ENCODE measurements at places on chromosomes 5 and 9.

- no peak for DNase-seq
Observed at GRCh38 chr9:3677541-3677940, 151.7 kb upstream of the RFX3 start.

DNA sequence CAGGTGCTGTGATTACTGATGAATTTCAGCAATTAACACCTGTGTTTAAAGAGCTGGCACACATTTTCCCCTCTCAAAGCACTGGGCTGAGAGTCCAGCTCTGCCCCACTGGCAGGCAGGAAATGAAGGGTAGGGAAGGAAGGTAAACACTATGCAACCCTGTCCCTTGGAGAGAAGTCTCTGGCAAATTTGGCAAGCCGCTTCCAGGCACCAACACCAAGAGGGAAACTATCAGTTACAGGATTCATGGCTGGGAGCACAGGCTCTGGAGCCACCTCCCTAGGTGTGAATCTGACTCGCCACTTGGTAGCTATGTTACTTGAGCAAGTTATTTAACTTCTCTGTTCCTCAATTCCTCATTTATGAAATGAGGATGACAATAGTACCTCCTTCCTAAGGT is 3.3 kb downstream of the ANKS6 start:
- no peak for DNase-seq

- DNase-seq: no peak
Observed at GRCh38 chr5:158910782-158911692, 188.7 kb downstream of the EBF1 start.

DNA sequence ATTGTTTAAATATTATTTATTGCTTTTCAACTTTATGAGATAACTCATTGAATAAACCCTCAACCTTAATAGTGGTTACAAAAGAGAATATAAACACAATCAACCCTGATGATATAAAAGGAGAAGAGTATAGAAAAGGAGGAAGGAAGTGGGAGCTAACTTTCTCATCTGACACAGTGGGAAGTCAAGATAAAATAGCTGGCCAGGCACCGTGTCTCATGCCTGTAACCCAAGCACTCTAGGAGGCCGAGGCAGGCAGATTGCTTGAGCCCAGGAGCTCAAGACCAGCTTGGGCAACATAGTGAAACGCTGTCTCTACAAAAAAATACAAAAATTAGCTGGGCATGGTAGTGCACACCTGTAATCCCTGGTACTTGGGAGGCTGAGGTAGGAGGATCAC is 93.5 kb downstream of the PPP2R2B start:
- no peak for DNase-seq

- no peak for DNase-seq
Observed at GRCh38 chr5:13731121-13731628, 213.3 kb downstream of the DNAH5 start.

DNA sequence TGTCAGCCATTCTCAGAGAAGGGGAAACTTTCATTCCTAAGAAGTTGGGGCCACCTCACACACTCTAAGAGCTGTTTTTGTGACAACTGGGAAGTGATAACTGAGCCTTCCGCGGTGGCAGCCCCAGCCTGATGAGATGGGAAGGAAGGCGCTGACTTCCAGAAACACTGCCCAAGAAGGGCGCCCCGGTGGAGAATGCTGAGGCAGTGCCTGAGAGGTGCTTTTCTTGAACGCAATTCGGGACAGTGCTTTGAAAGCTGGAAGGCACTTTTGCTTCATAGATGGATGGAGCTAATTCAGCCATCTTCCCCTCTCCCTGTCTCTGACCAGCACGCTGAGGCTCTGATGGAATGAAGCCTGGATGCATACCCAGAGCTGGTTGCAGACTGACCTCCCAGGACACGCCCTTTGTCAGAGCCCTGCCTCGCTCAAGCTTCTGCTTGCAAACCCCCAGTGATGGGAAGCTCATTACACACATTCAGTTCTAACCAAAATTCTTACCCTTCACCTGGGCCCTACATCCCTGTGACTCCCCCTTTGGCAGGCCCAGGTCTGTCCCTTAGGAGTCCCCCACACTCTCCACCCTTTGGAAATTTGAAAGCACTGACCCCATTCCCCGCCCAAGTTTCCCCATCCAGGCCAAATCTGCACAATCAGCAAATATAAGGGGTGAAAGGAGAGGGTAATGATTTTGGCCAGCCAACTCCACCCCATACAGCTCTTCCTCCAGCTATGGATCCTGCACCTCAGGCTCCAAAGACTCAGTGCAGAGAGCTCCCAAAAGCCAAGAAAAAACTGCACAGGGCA is 66.6 kb upstream of the SLC25A51 start:
- no peak for DNase-seq

- no peak for DNase-seq
Observed at GRCh38 chr5:59272809-59273427, 620.6 kb downstream of the PDE4D start.

DNA sequence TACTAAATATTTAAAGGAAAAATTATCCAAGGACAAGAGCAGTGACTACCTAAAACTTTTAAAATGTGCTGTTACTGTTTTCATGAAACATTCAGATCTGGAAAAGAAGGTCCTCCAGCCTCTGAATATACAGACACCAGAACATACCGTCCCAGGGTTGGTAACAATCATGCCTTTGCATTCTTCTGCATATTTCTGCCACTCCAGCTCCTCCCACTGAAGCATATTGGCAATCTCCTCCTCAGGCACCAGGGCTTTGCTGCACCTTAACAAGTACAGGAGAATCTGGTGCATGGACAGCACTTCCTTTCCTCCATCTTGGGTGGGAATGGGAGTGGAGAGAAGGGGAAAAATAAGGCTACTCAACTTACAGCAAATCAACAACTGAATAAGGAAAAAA is 60.0 kb downstream of the DROSHA start:
- no peak for DNase-seq

DNA sequence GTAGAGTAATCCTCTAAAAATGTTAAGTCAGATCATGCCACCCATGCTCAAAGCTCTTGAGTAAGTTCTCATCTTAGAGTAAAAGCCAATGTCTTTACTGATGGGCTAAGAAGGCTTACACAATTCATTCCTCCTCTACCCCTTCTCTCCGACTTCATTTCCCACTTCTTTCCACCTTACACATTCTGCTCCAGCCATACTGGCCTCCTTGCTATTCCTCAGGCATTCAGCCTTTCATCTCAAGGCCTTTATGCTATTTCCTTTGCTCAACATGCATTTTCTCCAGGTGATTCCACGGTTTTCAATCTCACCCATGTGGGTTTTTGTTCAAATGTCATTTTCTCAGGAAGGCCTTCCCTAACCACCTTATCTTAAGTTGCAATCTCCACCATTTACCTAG is 104.9 kb downstream of the MAP1B start:
- DNase-seq: no peak

DNA sequence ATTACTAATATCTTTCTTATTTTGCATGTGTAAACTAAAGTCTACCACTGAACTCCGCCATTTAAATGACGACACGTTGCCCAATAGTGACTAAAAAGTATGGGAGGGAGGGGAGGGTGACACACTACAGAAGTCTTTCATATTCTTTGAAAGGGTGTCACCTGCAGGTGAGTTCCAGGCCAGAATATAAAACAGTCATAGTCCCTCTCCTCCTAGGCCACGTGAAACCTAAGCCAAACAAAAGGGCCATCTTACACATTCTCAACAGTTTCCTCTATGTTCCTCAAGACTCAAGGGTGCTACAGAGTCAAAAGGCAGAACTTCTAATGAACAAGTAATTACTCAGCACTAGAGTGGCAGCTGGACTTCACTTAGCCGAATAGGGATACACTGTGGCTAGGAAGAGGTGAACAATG is 6.4 kb downstream of the CEMIP2 start:
- DNase-seq: no peak

DNA sequence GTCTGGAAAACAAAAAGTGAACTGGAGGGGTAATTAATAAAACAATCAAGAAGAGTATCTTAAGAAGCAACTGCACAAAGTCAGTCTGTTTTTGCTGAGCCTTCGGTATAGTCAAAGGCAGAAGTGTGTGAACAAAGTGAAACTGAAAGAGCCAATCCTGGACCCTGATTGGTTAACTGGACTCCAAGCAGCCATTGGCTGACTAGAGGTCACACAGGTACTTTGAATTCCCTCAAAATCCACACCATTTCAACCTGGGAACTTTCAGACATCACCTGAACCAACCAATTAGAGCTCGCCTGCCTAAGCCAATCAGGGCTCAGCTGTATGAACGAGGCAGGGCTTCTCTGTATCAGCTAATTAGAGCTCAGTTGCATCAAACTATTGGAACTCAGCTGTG is 286.7 kb downstream of the TLE4 start:
- no peak for DNase-seq

DNA sequence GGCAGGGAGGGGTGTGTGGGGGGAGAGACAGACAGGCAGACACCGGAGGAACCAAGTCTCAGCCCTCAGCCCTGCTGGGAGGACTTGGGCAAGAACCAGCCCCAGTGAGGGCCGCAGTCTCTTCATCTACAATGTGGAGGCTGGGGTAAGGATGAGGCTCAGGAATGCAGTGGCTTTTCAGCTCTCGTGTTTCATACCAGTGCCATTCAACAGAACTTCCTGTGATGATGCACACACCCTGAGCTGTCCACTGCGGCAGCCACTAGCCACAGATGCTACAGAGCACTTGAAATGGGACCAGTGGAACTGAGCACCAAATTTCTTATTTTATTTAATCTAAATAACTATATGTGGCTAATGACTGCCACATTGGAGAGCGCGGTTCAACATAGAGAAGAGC is 10.7 kb downstream of the CAMK2A start:
- no peak for DNase-seq

- no peak for DNase-seq
Observed at GRCh38 chr9:124306098-124306735, 48.5 kb downstream of the NEK6 start.

GRCh38 chr9:104286187-104286586 is 192.1 kb downstream of the SMC2 start:
- DNase-seq: no peak

GRCh38 chr5:173772384-173773059 is 115.6 kb upstream of the CPEB4 start:
- no peak for DNase-seq

DNA sequence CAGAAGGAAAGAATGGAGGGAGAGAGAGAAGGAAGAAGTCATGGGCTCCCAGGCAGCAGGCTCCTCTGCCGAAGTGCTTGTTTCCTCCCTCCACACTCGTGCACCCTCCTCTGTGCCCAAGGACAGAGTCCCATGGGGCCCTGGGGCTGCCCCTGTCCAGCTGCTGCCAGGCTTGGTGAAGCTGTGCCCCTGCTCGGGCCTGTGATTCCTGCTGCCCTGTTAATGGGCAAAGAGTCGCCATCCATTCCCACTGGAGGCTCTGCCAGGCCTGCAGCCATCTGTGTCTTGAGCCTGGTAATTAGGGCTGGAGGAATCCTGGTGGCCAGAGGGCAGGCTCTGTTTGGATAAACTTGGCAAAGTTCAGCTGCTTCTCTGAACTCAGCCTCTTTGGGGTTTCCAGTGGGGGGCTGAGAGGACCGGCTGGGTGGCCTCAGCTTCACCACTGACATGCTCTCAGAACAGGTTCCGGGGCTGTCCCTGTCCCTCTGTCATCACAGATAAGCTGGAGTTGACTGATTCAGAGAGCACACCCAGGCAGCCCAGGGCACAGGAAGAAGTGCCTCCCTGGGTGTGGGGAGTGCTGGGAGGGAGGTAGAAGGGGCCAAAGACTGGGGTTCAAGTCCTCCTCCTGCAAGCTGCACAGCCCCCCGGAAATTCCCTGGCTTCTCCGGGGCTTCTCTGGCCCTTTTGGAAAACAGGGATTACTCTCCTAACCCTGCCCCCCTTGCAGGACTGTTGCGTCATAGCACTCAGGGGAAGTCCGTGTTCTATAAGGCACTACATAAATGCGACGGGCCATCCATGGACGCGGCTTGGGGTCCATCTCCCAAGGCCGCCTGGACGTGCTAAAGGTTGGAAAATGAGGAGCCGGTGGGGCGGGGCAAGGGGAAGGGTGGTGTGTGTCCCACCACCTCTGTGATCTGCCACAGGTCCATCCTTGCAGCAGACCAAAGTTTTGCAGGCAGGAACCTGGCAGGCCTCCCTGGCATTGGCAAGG is 154.8 kb downstream of the PAX5 start:
- no peak for DNase-seq

GRCh38 chr5:41967401-41967800 is 42.3 kb downstream of the FBXO4 start:
- DNase-seq: no peak

- no peak for DNase-seq
Observed at GRCh38 chr9:131274674-131275331, 1.5 kb downstream of the FAM78A start.

DNA sequence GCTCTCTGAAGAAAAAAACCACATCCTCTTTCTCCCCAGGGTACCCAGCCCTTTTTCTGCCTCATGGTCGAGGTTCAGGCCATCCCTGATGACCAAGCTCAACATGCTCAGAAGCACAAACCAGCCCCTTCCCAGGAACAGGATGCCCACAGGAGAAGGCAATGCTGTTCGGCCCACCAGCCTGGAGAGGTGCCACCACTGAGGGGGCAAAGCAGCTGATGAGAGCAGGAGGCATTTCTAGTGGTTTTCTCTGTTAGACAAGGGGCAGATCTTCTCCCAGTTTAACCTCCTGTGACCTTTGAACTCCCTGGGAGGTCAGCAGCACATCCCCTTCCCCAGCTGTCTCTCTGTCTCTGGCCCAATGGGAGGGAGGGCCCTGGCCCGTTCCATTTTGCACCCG is 73.0 kb downstream of the PAX5 start:
- no peak for DNase-seq

- no peak for DNase-seq
Observed at GRCh38 chr5:175921061-175921730, 46.9 kb downstream of the THOC3 start.

GRCh38 chr9:38153152-38153909 is 84.3 kb upstream of the SHB start:
- no peak for DNase-seq

DNA sequence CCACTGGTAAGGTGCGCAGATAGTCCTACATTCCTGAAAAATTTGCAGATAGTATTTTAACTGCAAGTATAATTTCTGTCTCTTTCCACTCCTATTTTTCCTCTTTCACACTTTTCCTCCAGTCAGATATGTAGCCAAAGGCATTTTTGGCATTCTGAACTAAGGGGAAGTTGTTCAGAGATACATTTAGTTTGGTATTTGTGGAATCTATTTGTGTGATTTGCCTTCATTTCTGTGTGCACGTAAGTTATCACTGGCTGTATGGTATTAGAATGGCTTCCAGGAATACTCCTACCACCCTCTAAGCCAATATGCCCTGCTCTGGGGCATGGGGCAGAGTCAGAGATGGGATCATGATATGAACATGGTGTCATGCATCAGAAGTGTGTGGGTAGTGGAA is 45.8 kb upstream of the GRAMD2B start:
- no peak for DNase-seq

DNA sequence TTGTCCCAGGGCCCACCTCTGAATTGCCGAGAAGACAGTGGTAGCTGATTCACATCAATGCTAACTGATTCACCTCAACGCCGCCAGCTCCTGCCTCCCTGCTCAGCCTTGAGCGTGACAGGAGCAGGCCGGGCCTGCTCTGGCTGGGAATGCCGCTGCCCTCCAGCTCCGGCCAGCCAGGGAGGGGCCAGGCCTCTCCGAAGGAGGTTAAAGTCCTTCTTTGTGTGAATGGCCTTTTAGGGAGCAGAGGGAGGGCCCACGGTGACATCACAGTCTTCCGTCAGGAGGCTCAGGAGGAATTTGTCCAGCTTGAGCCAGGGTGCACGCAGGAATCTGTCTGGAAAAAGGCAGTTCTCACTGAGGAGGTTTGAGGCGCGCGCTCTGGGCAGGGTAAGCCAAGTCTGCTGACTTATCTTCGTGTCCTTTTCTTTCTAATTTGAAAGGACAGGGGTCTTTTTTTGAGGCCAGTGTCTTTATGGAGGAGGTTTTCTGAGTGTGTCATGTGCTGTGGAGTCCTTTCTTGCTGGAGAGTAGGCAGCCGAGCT is 82.7 kb downstream of the C9orf152 start:
- DNase-seq: no peak
